ENCODE measurements at places on chromosomes 6 and 20. TPM values are rescaled to one million over a fixed set of nuclear protein-coding genes. Genes with fewer than 3 reads are reported as not detected.

TRDN gene
- not detected for total RNA-seq

SYNDIG1 gene
- not detected for total RNA-seq

RBM24 gene
- not detected for total RNA-seq

CST4 gene
- not detected for total RNA-seq

PRL gene
- total RNA-seq: not detected

SLC17A1 gene
- not detected for total RNA-seq

PACSIN1 gene
- 1.8 TPM for total RNA-seq

RIPPLY2 gene
- total RNA-seq: not detected

ADGRB3 gene
- not detected for total RNA-seq

CCND3 gene
- 464 TPM for total RNA-seq

STMND1 gene
- total RNA-seq: not detected

Data from activated CD4-positive, alpha-beta memory T cell treated with anti-CD3 and anti-CD28 coated beads, Interleukin-2, amount 10 ng/mL, durations not matched to agents 7 days and 5 days (primary cell).